ENCODE measurements at places on chromosomes 7 and 10. TPM values are rescaled to one million over a fixed set of nuclear protein-coding genes. Genes with fewer than 3 reads are reported as not detected.

Gene SYT15
- total RNA-seq: 4.2 TPM

Gene GIMAP5
- total RNA-seq: 89.7 TPM

Gene HMX2
- total RNA-seq: not detected

Gene AUTS2
- 22.4 TPM for total RNA-seq

Gene CALML3
- not detected for total RNA-seq

Gene C10orf62
- total RNA-seq: 0.44 TPM

Gene AKR1C8
- total RNA-seq: 3.6 TPM

Gene SFTPA1
- total RNA-seq: not detected

Gene LIPK
- not detected for total RNA-seq

Gene DLG5
- total RNA-seq: 23.0 TPM

Gene IDI2
- not detected for total RNA-seq

Gene NEUROG3
- total RNA-seq: not detected

Gene USP6NL
- 24.3 TPM for total RNA-seq

Gene CUTC
- 61.5 TPM for total RNA-seq

Gene RASA4B
- 9.5 TPM for total RNA-seq

Gene COBL
- 1.1 TPM for total RNA-seq

Gene MSMB
- total RNA-seq: not detected

Gene NCF1
- 4.7 TPM for total RNA-seq

Gene FAM237B
- not detected for total RNA-seq

Gene ASL
- 30.7 TPM for total RNA-seq

Gene SLC16A9
- 0.82 TPM for total RNA-seq

Gene FAM171A1
- total RNA-seq: 23.6 TPM

Gene ADRA2A
- total RNA-seq: 13.9 TPM

Gene MINDY4
- total RNA-seq: 8.5 TPM

Gene LIPN
- total RNA-seq: 1.7 TPM

Gene SPRN
- not detected for total RNA-seq

Gene ASAH2B
- 0.98 TPM for total RNA-seq

Gene GNAT3
- total RNA-seq: not detected

Gene GGCT
- 271 TPM for total RNA-seq

Gene MEOX2
- 10.7 TPM for total RNA-seq

Gene PDK4
- total RNA-seq: 644 TPM

Gene TET1
- 10.8 TPM for total RNA-seq

Gene BTBD16
- total RNA-seq: not detected

Gene C10orf53
- not detected for total RNA-seq

Gene PNLIPRP1
- not detected for total RNA-seq

Gene BLNK
- total RNA-seq: 12.6 TPM

Gene NPSR1
- not detected for total RNA-seq

Gene GPNMB
- 62.0 TPM for total RNA-seq

Gene TMEM176B
- total RNA-seq: 21.1 TPM

Gene CFAP43
- total RNA-seq: 0.19 TPM

Gene CLDN12
- total RNA-seq: 15.3 TPM

Gene IPMK
- 16.0 TPM for total RNA-seq

Gene CREB5
- 11.9 TPM for total RNA-seq

Gene GSTO2
- 0.82 TPM for total RNA-seq

Gene LIPF
- not detected for total RNA-seq

Gene IL15RA
- total RNA-seq: 26.0 TPM

Gene CPXM2
- total RNA-seq: 4.4 TPM

Gene COL1A2
- 320 TPM for total RNA-seq

Gene NUP42
- 29.2 TPM for total RNA-seq

Gene ARPC1B
- 187 TPM for total RNA-seq
